CD14-positive monocyte (primary cell): ENCODE measurements at places on chromosomes 7 and 10. TPM values are rescaled to one million over a fixed set of nuclear protein-coding genes. Genes with fewer than 3 reads are reported as not detected.

Gene DPYSL4
- not detected for polyA plus RNA-seq

Gene JCAD
- not detected for polyA plus RNA-seq

- DNase-seq, result peak; percentile 61
Measured at GRCh38 chr7:41459623-41460261, 243.1 kb downstream of the INHBA start.

DNA sequence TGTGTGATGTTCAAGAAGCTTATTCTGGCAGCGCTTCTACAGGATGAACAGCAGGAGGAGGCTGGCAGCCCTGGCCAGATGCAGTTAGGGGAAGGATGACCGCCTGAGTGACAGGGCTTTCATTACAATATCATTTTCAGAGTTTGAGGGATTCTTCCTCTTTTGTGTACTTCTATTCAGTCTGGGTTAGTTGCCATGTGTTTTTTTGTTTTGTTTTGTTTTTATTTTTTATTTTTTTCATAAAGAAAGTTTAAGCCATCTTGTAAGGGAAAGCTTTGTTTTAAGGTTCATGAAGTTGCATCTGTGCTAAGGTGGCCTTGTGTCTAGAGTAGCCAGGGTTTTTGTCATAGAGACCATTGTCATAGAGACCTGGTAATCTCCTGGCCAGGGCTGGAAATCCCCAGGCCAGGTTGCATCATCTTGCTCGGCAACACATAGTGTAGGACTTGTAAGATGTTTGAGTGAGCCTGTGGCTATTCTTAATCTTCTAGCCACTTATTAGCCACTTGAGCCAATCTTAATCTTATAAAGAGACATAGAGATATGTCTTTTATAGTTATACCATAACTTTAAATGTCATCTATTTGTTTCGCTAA lies 230.5 kb upstream of the TMEM229A start:
- no peak for DNase-seq

DNA sequence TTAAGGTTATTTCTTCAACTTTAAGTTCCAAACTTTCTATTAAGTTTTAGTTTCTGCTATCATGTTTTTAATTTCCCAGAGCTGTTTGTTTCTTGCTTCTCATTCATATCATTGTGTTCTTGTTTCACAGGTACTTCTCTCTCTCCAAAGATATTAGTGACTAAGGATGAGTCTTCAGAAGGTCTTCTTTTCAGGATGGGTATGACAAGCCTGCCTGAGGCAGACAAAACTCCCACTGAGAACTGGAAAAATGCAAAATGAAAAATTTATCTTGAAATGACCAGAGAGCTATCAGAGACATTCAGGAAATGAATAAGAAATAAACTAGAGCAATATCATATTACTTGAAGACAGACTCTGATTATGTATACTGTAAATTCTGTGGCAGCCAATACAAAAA lies 110.8 kb upstream of the EGFR start:
- DNase-seq, result no peak
